Spinal cord (tissue), 10 donors: ENCODE measurements at places on chromosomes 6 and 20. TPM values are rescaled to one million over a fixed set of nuclear protein-coding genes. Genes with fewer than 3 reads are reported as not detected.

GRCh38 chr20:57135875-57136274 is 130.6 kb downstream of the BMP7 start:
- DNase-seq, result no peak

DNA sequence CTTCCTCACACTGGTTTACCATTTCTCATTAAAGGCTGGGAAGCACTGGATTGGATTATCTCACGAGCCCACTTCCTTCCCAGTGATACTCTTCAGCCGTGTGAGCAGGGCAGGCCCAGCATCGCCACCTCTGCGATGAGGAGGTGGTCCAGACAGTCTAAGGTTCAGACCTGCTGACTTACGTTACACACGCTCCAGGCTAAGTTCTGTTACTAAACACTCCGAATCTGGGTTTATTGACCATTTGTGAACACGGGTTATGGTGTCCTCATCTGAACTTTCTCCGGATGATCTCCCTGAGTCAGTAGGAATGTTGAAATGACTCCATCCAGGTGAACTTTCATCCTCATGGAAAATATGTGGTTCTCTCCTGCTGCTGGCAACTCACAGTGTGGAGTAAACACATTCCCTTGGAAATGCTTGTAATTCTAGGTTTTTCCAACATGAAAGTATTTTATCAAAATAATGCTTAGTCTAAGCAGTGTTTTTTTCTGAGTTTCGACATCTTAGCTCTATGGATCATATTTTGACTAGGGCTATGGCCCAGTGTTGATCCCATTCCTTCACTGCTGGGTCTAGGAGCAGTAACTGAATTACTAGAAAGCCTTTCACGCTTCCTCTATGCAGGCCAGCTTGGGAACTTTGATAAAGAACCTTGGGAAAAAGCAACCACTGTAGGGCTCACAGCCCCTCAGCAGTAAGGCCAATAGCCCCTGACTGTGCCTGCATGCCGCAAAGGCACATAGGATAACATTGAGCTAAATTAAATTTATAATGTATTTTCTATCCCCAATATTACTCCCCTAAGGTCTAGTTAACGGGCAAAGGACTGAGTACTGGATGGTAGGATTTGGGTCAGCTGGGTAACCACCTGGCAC is 37.7 kb upstream of the PXDC1 start:
- no peak for DNase-seq

GRCh38 chr6:115514656-115515055 is 546.0 kb downstream of the FRK start:
- DNase-seq, result no peak

DNA sequence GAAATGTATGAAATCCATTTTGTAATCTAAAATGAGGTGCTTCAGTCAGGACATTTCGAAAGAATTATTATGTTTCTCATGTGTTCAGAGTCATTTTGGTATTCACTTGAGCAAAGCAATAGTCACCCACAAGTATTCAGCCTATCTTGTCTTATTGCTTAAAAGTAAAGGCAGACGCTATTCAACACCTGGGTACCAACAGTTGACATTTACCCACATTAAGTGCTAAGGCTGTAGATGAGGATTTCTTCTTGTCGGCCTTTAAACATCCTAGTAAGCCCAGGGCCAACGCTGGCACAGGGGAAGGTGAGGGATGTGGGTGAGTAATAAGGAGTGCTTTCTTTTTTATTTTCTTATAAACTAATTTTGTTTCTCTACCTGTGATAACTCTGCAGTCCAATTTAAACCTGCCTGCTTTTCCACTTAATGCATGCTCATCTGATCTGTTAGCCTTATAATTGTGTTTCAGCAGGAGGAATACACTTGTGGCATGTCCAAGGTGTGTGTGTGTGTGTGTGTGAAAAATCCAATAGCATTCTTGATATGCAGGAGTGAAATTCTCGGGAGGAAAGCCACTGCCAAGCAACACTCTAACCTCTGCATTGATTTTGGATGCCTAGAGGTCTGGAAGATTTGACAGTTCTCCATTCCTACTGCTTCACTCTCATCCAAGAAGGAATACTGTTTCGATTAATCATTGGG is 252.0 kb downstream of the SOX4 start:
- no peak for DNase-seq

DNA sequence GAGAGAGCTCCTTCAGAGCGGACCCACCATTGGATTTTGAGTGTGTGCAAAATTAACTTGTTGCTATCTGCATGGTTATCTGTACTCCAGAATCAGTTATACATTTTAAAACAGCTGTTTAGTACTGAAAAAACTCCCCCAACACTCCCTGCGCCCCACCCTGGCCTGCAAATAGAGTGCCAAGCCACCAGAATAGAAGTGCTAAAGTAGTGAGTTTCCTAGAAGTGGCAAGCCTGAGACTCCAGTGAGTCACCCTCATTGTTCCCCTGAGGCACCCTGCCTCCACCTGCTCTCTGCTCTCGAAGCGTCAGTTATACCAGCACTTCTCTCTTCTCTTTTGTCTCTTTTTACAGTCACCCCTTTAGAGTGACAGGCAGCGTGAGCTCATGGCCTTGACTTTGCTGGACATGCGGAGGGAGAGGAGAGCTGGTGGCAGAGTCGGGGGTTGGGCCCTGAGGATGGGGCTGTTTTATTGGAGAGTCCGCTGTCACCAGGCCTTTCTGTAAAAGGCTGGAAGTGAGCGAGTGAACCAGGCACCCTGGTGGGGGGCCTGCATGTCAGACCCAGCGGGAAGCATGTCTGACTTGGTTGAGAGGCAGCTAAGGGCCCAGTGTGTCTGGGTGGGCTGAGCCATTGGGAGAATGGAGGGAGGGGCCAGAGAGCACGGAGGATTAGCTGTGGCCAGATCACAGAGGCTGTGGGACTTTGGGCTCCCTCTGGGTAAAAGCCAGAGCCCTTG is 10.4 kb downstream of the IGF2R start:
- no peak for DNase-seq

DNA sequence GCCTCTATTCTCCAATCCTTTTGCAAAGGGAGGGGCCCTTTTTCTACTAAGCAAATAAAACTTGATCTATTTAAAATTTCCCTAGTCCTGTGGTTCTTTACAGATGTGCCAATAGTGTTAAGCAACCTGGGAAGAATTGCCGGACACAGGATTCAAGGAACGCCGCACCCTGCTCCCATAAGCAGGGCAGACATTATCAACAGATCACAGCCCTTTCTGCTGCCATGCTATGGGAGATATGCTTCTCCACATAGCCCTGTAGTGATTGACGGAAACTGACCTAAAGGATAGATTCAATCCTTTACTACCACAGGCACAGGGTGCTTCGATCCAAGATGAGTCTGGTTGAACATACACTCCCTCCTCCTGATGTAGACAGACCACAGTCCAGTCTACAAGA is 118.4 kb upstream of the TRAF3IP2 start:
- no peak for DNase-seq

- no peak for DNase-seq
Observed at GRCh38 chr20:16013631-16014030, 559.6 kb downstream of the KIF16B start.

- DNase-seq, result no peak
Observed at GRCh38 chr20:51457533-51457932, 85.0 kb downstream of the NFATC2 start.

DNA sequence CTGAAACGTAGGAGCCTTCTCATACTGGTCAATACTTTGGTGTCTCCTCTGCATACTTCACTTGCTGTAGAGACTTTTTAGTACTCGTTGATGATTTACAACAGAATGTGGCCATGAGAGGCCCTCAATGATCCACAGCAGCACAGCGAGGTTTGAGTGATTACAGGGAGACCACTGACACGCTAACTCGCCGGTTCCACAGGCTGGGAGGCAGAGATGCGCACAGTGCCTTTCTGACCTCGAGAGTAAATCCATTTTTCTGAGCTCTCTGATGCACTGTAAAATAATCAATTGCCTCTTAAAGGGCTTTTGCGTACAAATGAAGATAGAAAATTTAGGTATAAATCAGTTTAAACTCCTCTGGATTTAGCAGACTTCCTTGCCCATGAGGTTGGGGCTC is 56.2 kb upstream of the TBC1D7 start:
- DNase-seq, result no peak

DNA sequence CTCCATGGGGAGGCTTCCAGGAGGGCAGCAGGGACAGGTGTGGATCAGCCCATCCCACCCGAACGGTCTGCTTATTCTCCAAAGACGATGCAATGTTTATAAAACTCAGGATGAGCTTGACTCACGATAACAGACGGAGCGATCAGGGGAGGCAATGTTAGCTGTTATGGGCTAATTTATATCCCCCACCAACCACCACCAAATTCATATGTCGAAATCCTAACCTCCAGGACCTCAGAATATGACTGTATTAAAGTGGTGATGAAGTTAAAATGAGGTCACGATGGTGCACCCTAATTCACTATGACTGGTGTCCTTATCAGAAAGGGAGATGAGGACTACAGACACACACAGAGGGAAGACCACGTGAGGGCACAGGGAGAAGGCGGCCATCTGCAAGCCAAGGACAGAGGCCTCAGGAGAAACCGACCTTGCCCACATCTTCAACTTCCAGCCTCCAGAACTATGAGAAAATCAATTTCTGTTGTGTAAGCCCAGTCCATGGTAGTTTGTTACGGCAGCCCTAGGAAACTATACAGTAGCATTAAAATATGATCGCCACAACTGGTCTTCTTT is 7.0 kb downstream of the ADTRP start:
- DNase-seq, result no peak

The BTNL2 gene
- total RNA-seq, result not detected

The BACH2 gene
- 11.0 TPM for total RNA-seq

The TNF gene
- total RNA-seq, result 0.39 TPM

The HCK gene
- total RNA-seq, result 12.4 TPM

The SUPT3H gene
- total RNA-seq, result 27.7 TPM

The STMND1 gene
- 1.7 TPM for total RNA-seq
